ENCODE measurements at places on chromosomes 4 and X. TPM values are rescaled to one million over a fixed set of nuclear protein-coding genes. Genes with fewer than 3 reads are reported as not detected.
A peak's percentile ranks its signal among the peaks of the same experiment; 100 is the strongest.

RASL11B gene
- total RNA-seq: 21.5 TPM

- no peak for DNase-seq
Observed at GRCh38 chr4:175282407-175282806, 364.2 kb downstream of the ADAM29 start.

- peak; percentile 4 for DNase-seq
Observed at GRCh38 chr4:107721436-107722100, 1.5 kb upstream of the PAPSS1 start.

DNA sequence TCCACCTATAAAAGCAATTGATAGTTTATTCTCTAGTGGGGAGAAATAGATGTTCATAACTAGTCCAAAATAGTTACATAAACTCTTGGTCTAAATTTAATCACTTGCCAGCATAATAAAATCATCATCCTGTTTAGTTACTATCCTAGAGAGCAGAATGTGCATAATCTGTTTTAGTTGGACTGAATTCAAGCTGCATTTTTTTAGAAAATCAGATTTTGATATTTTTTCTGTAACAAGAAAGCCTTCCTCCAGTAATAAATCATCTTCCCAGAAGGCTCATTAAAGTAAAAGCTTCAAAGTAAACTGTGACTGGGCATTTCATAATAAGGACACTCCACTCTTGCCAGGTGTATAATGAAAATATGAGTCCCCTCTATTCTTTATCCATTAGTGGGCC is 453.1 kb downstream of the TRAM1L1 start:
- no peak for DNase-seq

DNA sequence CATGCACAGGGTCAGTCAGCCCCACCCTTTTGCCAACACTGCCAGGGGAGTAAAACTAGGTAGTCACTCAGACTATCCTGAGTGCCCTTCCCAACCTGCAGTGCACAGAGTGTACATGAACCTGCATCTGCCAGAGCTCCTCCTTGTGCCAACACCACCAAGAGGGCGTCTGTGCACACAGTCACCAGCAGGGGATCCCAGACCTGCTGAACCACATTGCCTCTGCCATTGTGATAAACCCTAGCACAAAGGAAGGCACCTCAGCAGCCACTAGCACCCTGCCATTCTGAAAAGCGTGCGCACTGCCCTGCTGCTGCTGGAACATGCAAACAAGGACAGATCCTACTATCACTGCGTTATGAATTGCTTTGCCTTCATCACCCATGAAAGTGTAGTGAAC is 247.8 kb upstream of the POU3F4 start:
- DNase-seq: no peak

- no peak for DNase-seq
Observed at GRCh38 chrX:115214151-115214550, 19.7 kb downstream of the LRCH2 start.

DNA sequence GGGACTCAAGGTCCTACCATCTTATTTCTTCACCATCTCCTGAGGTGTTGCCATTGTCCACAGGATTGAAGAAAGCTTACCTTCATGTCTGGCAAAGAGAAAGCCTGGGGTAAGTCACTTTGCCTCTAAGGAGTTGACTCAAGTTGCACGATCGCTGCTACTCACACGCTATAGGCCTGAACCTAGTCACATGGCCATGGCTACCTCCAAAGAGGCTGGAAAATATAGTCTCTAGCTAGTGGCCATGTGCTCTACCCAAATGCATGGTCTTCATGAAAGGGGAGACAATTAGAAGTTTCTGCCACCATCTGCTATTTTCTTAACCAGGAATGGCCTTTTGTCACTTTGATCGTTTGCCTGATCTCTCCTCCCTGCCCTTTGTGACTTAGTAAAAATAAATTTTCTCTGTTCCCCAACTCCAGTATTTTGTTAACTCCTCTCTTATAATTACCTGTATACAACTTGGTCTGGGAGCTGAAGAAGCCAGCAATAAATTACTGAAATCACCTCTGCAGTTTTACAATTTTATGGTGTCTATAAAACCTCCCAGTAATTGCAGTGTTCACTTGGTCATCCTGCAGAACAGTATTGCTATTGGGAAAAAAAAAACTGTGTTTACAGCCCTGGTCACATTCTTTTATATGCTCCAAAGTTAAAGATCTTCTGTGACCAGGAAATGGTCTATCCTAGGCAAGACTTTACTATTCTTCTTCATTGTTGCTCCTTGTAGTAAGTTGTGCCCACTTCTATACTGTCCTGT is 126.7 kb upstream of the TSPAN5 start:
- no peak for DNase-seq

- DNase-seq: no peak
Observed at GRCh38 chr4:38065176-38065575, 105.0 kb downstream of the PTTG2 start.

DNA sequence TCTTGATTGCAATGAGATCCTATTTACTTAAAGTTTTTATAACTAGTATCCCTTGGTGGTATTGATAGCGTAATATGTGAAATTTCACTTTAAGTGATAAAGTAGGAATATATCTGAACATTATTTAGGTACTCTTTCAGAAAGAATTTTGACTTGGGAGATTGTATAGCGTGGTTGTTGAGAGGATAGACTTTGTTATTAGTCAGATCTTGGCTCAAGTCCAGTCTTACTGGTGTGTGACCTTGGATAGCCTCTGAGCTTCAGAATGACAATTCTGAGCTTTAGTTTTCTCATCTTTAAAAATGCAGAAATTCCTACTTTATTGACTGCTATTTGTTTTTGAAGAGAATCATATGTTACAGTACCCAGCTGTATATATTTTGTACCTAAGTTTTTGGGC is 32.6 kb downstream of the DCK start:
- no peak for DNase-seq

- no peak for DNase-seq
Observed at GRCh38 chr4:23423540-23423939, 466.3 kb downstream of the PPARGC1A start.

SH2D1A gene
- 0.59 TPM for total RNA-seq

DNA sequence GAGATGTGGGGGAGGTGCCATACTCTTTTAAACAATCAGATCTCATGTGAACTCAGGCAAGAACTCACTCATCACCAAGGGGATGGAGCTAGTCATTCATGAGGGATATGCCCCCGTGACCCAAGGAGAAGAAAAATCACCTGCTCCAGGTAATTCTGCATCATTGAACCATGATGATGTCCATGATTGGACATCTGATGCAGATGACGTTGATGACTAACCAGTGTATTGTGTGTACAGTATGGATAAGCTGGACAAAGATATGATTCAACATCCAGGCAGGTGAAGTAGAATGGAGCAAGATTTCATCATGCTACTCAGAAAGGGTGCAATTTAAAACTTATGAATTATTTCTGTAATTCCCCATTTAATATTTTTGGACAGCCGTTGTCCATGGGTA is 286.4 kb upstream of the SMIM31 start:
- no peak for DNase-seq

DNA sequence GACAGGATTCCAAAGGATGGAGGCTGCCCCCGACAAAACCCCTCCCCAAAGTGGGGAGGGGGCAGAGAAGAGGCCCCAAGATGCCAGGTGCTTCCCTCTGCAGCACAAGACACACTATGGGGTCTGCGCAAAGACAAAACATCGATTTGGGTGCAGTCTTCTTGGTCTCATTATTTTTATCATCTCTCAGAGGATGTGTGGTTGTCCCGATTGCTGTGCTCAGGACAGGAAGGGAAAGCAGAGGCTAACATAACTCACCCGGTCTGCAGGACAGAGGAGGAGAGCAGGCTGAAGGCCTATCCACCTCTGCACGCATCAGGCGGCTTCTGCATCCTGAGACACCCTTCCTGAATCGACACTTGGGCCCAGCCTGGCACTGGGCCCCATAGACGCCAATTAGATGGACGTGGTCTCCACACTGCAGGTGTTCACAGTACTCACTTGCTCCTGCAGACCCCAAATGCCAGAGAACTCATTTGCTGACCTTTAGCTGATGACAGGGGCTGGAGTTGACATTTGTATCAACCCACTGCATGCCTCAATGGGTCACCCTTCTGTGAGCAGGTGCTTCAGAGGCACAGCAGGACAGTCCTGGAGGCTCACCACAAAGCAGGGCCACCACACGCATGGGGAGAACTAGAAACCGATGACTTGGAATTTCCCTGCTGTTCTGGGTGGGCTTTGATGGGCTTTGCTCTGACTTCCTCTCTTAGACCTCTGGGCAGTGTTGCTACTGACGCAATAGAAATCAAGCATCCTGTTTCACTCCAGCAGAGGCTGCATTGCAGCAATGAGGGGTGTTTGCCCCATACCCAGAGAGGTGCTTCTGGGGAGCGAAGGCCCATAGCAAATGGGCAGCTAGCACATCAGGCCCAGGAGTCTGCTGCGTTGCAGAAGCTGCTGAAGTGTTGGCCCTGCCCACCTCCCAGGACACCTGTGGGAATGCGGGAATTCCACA is 96.3 kb upstream of the ENPP6 start:
- no peak for DNase-seq

GRCh38 chrX:40100141-40100536 is 2.4 kb upstream of the BCOR start:
- no peak for DNase-seq

- no peak for DNase-seq
Observed at GRCh38 chr4:32485956-32486355, 1765.8 kb downstream of the PCDH7 start.

GRCh38 chr4:82373816-82374625 is at the start of gene HNRNPD:
TSS of gene HNRNPD (minus strand) at chr4:82373991. CDS start at chr4:82373678, 313 bp downstream.
- DNase-seq: peak; percentile 100

GRCh38 chrX:14872355-14872754 is 514 bp downstream of the FANCB start:
- DNase-seq: no peak

CHRDL1 gene
- 13.4 TPM for total RNA-seq

APLN gene
- total RNA-seq: 2.4 TPM

GRCh38 chr4:81255524-81255923 is 40.5 kb upstream of the PRKG2 start:
- DNase-seq: no peak

ANOS1 gene
- total RNA-seq: 15.9 TPM

DNA sequence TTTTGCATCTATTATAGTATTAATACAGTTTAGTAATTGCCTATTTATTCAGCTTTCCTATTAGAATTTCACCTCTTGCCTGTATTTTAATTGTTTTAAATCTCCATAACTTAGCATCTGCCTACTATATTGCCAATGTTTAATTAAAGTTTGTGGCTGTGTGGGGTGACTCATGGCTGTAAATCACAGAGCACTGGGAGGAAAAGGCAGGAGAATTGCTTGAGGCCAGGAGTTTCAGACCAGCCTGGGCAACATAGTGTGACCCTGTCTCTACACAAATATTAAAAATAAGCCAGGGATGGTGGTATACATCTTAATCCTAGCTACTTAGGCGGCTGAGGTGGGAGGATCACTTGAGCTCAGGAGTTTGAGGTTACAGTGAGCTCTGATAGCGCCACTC is 14.5 kb upstream of the CCSER1 start:
- DNase-seq: no peak

GRCh38 chrX:38342853-38343778 is 9.3 kb upstream of the OTC start:
- DNase-seq: no peak

H2BW2 gene
- total RNA-seq: not detected

DNA sequence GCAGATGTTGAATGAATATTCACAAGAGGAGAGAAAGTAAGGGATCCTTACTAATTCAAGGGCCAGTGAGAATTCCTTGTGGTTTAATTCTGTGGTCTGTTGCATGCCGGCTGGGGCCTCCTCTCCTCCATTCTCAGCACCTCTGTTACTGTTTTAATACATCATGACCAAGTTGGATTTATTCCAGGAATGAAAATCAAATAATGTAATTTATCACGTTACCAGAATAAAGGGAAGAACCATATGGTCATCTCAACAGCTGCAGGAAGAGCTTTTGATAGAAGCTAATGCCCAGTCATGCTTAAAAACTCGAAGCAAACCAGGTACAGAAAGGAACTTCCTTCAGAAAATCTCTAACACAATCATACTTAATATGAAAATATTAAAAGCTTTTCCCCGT is 54.1 kb downstream of the GRK4 start:
- no peak for DNase-seq

- no peak for DNase-seq
Observed at GRCh38 chr4:183986291-183986970, 81.3 kb downstream of the STOX2 start.

- DNase-seq: no peak
Observed at GRCh38 chrX:17291171-17291900, 83.7 kb upstream of the NHS start.

UBA6 gene
- total RNA-seq: 39.8 TPM

GRID2 gene
- total RNA-seq: 1.4 TPM

GRCh38 chr4:183470821-183471220 is 26.4 kb downstream of the CDKN2AIP start:
- no peak for DNase-seq

TCEAL6 gene
- not detected for total RNA-seq

ADGRA3 gene
- 54.9 TPM for total RNA-seq

GRCh38 chr4:102758241-102759160 is 2.3 kb downstream of the MANBA start:
- no peak for DNase-seq

- DNase-seq: no peak
Observed at GRCh38 chrX:53550756-53551463, 116.7 kb upstream of the HSD17B10 start.

DNA sequence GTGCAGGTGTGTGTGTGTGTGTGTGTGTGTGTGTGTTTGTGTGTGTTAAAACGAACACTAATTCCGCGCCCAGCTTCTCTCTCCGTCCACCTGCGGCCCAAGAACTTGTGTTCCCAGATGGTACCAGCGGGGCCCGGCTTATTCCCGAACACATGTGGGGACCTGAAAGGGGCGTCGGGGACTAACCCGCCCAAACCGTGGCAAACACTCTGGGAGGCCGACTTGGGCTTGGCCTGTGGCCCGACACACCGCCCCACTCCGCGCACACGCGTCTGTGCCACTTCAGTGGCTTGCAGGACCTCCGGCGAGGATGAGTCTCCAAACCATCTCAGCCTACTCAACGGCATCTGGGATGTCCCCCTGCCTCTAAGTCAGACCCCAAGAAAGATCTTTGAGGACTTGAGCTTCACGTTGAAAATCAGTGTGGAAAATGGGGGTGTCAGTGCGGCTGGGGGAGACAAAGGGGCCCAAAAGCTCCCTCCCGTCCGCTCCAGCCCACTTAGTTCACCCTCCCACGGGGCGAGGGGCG is 790 bp upstream of the HHIP start:
- DNase-seq: no peak

GYPB gene
- total RNA-seq: 31.0 TPM

DNA sequence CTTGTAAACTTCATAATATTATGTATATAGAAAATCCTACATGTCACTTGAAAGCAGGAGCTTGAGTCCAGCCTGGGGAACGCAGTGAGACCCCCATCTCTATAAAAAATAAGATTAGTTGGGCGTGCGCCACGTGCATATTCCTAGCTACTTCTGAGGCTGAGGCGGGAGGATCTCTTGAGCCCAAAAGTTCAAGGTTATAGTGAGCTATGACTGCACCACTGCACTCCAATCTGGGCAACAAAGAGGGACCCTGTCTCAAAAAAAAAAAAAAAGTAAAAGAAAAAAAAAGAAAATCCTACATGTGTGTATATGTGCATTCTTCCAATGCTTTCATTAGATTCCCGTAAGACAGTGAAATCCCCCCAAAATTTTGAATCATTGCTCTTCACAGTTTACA is 1.7 kb downstream of the SEC31A start:
- DNase-seq: no peak
